Left hindlimb (tissue), 1 donor: ENCODE measurements at places on chromosomes 3 and 15.

DNA sequence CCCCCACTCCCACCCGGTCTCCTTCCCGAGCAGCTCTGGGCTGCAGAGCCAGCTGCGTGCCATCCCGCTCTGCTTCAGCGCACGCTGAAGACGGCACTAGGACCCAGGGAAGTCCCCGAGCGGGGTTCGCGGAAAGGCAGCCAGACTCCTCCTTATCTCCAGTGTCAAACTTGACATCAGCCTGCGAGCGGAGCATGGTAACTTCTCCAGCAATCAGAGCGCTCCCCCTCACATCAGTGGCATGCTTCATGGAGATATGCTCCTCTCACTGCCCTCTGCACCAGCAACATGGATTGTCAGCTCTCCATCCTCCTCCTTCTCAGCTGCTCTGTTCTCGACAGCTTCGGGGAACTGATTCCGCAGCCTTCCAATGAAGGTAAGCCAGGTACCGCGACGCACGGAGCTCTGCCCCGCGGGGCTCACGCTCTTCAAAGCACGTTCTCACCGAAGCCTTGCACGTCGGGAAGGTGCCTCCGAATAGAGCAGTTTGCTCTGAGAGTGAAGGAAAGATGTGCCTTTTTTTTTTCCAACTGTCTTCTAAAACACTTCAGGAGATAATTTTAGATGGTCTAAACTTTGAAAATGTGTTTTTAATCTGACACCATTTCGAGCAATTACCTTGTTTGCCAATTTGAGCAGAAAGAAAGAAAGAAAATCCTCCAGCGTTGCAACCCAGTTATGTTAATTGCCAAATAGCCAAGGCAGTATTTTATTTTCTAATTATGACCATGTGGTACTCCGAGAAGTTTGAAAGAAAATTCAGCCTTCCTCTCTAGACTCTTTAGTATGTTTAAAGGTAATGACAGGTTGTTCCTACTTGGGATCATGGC is at the start of gene EPHA3:
Gene EPHA3 (plus strand): TSS at position 161 of the 830 bp plus-strand sequence. CDS start 128 bp downstream, at position 289.
- DNase-seq = peak; percentile 89

DNA sequence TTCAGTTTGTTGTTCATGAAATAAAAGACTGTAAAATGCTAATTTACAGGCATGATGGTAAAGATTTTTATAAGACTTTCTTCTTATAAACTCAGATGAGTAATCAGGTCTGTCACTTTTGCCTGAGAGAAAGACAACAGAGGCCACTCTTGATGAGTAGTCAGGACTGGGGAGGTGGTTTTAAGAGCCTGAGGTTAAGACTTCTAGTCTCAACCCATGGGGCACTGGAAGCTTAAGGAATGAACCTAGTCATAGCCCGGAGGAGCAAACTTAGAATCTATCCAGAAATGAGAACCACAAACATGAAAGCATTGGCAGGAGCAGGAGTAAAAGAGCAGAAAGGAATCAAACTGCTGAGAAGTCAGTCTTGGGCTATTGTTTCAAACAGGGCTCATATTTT is 846.3 kb upstream of the ARPP21 start:
- DNase-seq = no peak

GRCh38 chr15:38818157-38818790 is 253.7 kb upstream of the RASGRP1 start:
- DNase-seq = peak; percentile 58

DNA sequence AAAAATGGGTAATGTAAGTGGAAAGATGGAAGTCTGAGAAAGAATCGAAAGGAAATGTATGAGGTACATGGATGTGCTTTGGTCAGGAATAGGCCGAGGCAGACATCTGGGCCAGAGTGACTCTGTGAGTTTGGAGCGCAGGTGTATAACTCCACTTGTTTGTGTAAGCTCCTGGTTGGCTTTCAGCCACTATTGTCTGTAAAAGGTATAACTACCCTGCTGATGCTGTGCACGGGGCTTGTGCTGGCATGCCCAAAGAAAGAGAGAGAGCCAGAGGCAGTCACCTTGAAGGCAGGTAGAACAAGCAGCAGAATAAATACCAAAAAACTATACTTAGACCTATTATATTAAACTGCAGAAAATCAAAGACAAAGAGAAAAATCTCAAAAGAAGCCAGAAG is 32.7 kb upstream of the CD96 start:
- DNase-seq = no peak

- DNase-seq = no peak
Measured at GRCh38 chr3:12292770-12293169, 3.9 kb downstream of the PPARG start.

- DNase-seq = no peak
Measured at GRCh38 chr15:52076889-52077781, 35.4 kb downstream of the BCL2L10 start.

DNA sequence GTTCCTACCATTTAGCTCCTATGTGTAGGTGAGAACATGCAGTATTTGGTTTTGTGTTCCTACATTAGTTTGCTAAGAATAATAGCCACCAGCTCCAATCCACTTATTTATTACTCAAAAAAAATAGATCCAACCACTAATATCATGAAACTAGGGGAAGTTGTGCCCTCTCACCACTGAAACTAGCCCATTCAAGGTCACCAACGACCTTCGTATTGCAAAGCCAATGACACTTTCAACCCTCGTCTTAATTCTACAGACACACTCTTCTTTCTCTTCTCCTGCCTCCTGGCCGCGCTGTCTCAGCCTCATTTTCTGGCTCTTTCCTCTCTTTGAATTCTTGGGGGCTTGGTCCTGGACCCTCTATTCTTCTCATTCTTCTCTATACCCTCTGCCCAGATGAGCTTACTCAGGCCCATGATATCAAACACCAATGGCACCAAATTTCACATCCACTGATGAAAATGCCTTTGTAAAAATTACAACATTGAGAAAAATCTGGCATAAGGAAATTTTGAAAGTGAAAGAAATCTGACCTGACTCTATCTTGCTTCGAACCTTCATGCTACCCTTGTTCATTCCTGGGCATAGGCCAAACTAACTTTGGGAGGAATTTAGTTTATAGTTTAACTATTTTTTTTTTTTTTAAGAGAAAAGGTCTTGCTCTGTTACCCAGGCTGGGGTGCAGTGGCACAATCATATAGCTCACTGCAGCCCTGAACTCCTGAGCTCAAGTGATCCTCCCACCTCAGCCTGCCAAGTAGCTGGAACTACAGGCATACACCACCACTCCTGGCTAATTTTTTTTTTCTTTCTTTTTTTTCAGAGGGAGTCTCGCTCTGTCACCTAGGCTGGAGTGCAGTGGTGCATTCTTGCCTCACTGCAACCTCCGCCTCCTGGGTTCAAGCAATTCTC is 25.4 kb upstream of the LIMD1 start:
- DNase-seq = no peak

GRCh38 chr3:113129168-113129567 is 82.2 kb upstream of the BOC start:
- no peak for DNase-seq

DNA sequence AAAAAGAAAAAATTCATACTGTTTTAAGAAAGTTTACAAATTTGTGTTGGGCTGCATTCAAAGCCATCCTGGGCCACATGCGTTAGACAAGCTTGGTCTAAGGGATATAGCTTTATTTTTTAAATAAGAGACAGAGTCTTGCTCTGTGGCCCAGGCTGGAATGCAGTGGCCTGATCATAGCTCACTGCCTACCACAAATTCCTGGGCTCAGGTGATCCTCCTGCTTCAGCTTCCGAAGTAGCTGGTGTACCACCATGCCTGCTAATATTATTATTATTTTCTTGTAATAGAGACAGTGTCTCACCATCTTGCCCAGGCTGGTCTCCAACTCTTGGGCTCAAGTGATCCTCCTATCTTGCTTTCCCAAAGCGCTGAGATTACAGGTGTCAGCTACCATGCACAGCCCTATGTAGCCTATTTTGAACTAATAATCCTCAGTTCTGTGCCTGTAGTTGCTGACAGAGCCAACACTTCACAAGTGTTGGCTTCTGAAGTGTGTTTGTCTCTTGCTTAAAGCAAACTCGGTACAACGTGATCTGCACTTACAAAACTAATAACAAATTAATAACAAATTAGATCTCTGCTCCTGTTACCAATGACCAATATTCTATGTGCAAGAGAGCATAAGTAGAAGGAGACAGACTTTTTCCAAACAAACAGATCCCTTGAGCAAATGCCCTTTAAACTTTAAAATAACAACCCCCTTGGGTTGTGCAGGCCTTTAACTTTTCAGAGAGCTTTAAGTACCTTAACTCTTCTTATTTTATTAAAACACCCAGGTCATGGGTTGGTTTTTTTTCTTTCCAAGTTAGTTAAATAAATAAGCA is 135.2 kb downstream of the VGLL4 start:
- DNase-seq = no peak

- no peak for DNase-seq
Measured at GRCh38 chr3:149781211-149781610, 11.1 kb downstream of the ANKUB1 start.

- peak; percentile 64 for DNase-seq
Measured at GRCh38 chr3:11514191-11514821, 129.4 kb downstream of the VGLL4 start.

GRCh38 chr3:49826016-49826415 is 12.3 kb upstream of the UBA7 start:
- no peak for DNase-seq

DNA sequence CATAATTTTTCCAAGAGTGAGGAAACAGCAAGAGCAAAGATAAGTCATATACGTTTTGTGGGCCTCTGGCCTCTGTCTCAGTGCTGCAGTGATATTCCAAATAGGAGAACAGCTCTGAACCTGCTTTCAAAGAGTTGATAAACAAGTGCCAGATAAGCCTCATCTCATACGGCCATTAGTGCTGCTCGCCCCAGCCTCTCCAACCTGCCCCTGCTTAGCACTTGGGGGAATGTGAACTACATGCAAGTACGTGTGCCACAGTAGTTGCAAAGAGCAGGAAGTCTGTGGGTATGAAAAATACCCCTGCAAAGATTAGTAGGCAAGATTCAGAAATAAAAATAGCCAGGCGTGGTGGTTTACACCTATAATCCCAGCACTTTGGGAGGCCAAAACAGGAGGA is 14.0 kb downstream of the DAPK2 start:
- no peak for DNase-seq

GRCh38 chr3:150114873-150115540 is 144.3 kb upstream of the PFN2 start:
- DNase-seq = no peak

GRCh38 chr3:170480111-170480510 is 61.4 kb downstream of the CLDN11 start:
- no peak for DNase-seq

DNA sequence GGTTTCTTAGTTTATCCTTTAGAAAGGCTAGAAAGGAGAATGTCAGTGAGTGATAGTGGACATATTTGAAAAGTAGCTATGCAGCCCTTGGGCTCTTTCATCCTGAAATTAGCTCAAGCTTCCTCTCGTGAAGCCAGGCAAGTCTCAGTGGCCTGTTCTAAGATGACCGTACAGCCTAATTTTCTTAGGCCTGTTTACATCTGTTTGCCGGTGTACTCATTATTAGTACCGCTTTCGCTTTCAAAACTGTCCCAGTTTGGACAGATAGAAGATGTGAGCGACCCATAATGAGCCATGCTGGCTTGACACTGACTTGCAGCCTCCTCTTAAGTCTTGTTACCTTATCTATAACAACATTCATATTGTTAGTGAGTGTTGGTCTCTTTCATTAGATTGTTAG is 5.7 kb upstream of the ARL14 start:
- no peak for DNase-seq

DNA sequence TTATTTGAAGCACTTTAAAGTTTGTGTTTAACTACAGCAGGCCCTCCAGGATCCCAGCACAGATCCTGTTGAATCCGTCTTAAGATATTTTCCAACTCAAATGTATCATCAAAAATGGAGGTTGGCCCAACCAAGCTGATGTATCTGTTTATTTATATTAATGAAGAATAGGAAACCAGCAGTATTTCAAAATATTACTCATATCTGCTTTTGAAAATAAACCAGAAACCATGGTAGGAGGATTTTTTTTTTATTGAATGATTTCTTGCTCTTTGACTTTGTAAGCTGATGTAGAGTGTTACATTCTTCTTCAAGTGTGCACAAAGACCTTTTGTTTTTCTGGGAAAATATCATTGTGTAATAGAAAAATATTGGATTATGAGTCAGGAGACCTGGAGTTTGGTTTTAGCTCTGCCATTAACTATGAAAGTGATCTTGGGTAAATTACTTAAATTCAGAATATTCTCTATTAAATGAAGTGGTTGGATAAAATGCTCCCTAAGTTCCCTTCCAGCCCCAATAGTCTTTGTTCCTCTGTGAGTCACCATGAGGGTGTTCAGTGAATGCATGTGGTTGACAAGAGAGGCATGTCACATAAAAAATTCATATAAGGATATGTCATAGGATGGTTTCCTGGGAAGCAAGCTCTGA is 221.3 kb upstream of the GAP43 start:
- no peak for DNase-seq
